Tibial artery (tissue), 4 donors: ENCODE measurements at places on chromosomes 4 and X.

GRCh38 chr4:73868206-73869129 is 725 bp upstream of the CXCL1 start:
- H3K4me1 ChIP-seq: peaks cover 10% of the 10 kb centered on the region
- H3K36me3 ChIP-seq: no peaks in the 10 kb centered on the region
- no peak for DNase-seq
- peak overlapping the region; percentile 52 for H3K4me3 ChIP-seq
- peaks cover 9% of the 10 kb centered on the region for H3K27me3 ChIP-seq
- no peak overlapping the region for H3K27ac ChIP-seq

DNA sequence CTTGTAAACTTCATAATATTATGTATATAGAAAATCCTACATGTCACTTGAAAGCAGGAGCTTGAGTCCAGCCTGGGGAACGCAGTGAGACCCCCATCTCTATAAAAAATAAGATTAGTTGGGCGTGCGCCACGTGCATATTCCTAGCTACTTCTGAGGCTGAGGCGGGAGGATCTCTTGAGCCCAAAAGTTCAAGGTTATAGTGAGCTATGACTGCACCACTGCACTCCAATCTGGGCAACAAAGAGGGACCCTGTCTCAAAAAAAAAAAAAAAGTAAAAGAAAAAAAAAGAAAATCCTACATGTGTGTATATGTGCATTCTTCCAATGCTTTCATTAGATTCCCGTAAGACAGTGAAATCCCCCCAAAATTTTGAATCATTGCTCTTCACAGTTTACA is 1.7 kb downstream of the SEC31A start:
- no peak for DNase-seq
- H3K27ac ChIP-seq: peak overlapping the region; percentile 93
- H3K4me1 ChIP-seq: peaks cover 9% of the 10 kb centered on the region
- no peaks in the 10 kb centered on the region for H3K27me3 ChIP-seq

DNA sequence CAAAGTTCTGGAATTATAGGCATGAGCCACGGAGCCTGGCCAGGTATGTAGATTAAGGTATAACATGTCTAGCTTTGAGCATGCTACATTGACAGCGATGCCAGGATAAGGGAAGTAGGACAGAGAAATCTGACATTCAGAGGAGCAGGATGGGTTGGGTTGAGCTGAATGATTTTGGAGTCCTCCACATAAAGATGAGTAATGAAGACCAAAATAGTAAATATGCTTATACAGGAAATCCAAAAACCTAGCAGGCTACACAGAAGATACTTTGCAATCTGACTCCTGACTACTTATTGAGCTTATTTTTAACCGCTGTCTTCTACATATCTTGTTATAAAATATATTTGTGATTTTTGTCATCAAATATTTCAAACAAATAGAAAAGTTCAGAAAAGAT is 69.7 kb downstream of the PDGFC start:
- no peak overlapping the region for H3K4me3 ChIP-seq
- no peaks in the 10 kb centered on the region for H3K27me3 ChIP-seq
- DNase-seq: no peak
- H3K4me1 ChIP-seq: peaks cover 28% of the 10 kb centered on the region
- H3K27ac ChIP-seq: no peak overlapping the region
- H3K36me3 ChIP-seq: no peaks in the 10 kb centered on the region

- no peaks in the 10 kb centered on the region for H3K27me3 ChIP-seq
- H3K4me1 ChIP-seq: no peaks in the 10 kb centered on the region
- no peak for DNase-seq
- no peak overlapping the region for H3K27ac ChIP-seq
- H3K4me3 ChIP-seq: no peak overlapping the region
Measured at GRCh38 chr4:26005764-26006163, 91.7 kb downstream of the SMIM20 start.

GRCh38 chrX:68876731-68877130 is 47.9 kb downstream of the EFNB1 start:
- no peak for DNase-seq
- no peak overlapping the region for H3K27ac ChIP-seq
- no peaks in the 10 kb centered on the region for H3K36me3 ChIP-seq
- no peaks in the 10 kb centered on the region for H3K27me3 ChIP-seq
- no peak overlapping the region for H3K4me3 ChIP-seq

GRCh38 chr4:98935633-98936032 is 6.7 kb upstream of the EIF4E start:
- no peak overlapping the region for H3K4me3 ChIP-seq
- no peaks in the 10 kb centered on the region for H3K36me3 ChIP-seq
- H3K27me3 ChIP-seq: no peaks in the 10 kb centered on the region
- H3K27ac ChIP-seq: no peak overlapping the region

DNA sequence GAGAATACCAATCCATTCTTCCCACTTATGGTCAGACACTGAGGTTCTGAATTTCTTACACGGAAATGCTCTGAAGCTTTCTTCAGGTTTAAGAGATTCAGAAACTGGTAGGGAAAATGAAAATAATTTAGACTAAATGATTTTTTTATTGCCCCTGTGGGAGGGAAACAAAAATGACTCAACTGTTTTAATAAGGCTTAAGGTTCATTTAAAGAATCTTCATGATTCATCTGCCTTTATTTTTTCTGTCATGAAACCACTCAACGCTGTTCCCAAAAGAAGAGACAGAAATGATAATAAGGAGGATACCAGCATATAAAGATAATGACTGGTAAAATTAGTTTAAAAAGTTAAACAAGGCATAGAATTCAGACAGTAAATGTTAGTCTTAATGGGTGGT is 39.3 kb upstream of the FAM47B start:
- H3K27me3 ChIP-seq: no peaks in the 10 kb centered on the region
- H3K4me3 ChIP-seq: no peak overlapping the region
- no peaks in the 10 kb centered on the region for H3K36me3 ChIP-seq

GRCh38 chr4:76582074-76582816 is 147.2 kb downstream of the SHROOM3 start:
- H3K4me3 ChIP-seq: no peak overlapping the region
- H3K27ac ChIP-seq: no peak overlapping the region
- H3K4me1 ChIP-seq: no peaks in the 10 kb centered on the region

GRCh38 chrX:28311466-28311865 is 275.8 kb upstream of the IL1RAPL1 start:
- H3K27me3 ChIP-seq: no peaks in the 10 kb centered on the region
- no peak overlapping the region for H3K27ac ChIP-seq

GRCh38 chr4:7298619-7299009 is 106.3 kb downstream of the SORCS2 start:
- peaks cover 9% of the 10 kb centered on the region for H3K4me1 ChIP-seq
- H3K36me3 ChIP-seq: no peaks in the 10 kb centered on the region
- no peak overlapping the region for H3K4me3 ChIP-seq

GRCh38 chrX:110723844-110724243 is 71.8 kb downstream of the CHRDL1 start:
- H3K36me3 ChIP-seq: no peaks in the 10 kb centered on the region
- no peak overlapping the region for H3K27ac ChIP-seq
- H3K4me1 ChIP-seq: no peaks in the 10 kb centered on the region
- no peak for DNase-seq
- H3K27me3 ChIP-seq: no peaks in the 10 kb centered on the region

DNA sequence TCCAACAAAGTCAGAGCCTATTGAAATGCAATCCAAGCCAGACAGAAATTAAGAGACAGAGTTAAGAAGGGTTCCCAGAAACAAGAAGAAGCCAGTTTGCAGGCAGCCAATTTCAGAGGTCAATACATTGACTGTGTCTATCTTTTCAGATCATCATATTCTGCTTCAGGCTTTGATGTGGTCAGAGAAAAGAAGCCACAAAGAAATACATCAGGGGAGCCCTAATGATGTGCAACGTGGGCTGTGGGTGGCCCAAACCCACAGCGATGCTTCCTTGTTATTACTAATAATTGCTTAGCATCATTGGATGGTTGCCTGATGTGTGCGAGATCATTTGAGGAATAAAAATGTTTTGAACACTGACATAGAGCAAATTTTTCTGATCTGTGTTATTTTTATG is 99.0 kb upstream of the DUSP21 start:
- H3K27me3 ChIP-seq: no peaks in the 10 kb centered on the region
- no peak overlapping the region for H3K4me3 ChIP-seq
- no peaks in the 10 kb centered on the region for H3K4me1 ChIP-seq
- H3K27ac ChIP-seq: no peak overlapping the region
- no peaks in the 10 kb centered on the region for H3K36me3 ChIP-seq
- DNase-seq: no peak

- no peak for DNase-seq
- no peaks in the 10 kb centered on the region for H3K36me3 ChIP-seq
- no peak overlapping the region for H3K27ac ChIP-seq
- H3K4me3 ChIP-seq: no peak overlapping the region
- peaks cover 64% of the 10 kb centered on the region for H3K4me1 ChIP-seq
- no peaks in the 10 kb centered on the region for H3K27me3 ChIP-seq
Measured at GRCh38 chr4:163157157-163157556, 9.5 kb downstream of the NAF1 start.

GRCh38 chr4:141246683-141247429 is 26.2 kb downstream of the ZNF330 start:
- no peaks in the 10 kb centered on the region for H3K27me3 ChIP-seq
- DNase-seq: no peak
- no peak overlapping the region for H3K4me3 ChIP-seq
- H3K36me3 ChIP-seq: no peaks in the 10 kb centered on the region

DNA sequence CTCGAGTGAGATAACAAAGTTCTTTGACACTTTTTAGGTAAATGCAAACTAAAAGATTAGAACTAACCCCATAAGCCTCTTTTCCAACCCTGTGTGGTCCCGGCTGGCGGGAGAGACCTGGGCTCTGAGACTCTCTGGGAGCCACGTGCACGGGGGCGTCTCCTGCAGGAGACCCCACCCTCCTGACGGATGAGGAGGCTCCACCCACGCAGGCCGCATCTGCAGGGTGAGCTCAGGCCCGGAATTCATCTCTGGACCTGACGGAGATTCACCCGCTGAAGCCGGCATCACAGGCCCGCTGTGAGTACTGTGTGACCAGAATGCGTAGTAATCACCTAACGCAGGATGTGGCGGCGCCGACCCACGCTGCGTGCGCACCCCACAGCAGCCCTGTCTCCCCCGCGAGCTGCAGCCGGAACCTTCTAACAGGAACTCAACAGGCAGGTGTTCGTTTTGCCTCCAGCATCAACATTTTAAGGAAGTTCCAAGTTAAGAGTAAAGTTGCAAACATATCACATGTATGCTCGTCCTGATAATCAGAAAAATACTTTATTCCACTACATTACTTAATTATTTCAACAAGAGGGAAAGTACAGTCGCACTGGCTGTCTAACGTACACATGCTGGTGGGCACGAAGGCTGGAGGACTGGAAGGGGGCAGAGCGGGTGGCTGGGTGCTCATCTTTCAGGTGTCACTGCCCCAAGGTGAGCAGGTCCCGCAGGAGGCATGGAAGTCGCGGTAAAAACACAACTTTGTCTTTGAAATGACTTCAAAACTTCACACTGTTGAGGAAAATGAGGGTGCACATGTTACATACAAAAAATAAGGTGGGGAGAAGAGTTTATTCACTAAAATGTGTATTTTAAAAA is 44.5 kb downstream of the FGFRL1 start:
- no peak overlapping the region for H3K27ac ChIP-seq
- H3K4me3 ChIP-seq: no peak overlapping the region
- no peaks in the 10 kb centered on the region for H3K36me3 ChIP-seq
- H3K4me1 ChIP-seq: peaks cover 26% of the 10 kb centered on the region
- peaks cover 76% of the 10 kb centered on the region for H3K27me3 ChIP-seq

DNA sequence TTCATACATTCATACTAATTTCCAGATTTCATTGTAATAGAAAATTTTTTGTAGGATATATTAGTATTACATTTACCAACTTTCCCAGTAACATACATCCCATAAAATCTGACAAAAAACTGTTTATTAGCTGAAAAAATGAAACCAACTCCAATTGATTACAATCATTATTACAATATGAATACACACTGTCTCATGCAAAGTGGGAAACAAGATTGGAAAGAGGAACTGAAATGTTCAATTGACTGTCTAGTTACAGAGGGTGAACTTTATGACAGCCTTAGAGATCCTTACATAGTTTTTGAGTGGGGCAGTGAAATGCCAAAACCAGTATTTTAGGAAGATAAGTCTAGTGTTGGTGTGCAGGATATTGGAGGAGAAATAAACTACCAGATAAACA is 2.3 kb upstream of the AMBN start:
- H3K27ac ChIP-seq: no peak overlapping the region
- no peaks in the 10 kb centered on the region for H3K27me3 ChIP-seq
- no peak for DNase-seq
- no peaks in the 10 kb centered on the region for H3K4me1 ChIP-seq
- no peaks in the 10 kb centered on the region for H3K36me3 ChIP-seq
- H3K4me3 ChIP-seq: no peak overlapping the region

DNA sequence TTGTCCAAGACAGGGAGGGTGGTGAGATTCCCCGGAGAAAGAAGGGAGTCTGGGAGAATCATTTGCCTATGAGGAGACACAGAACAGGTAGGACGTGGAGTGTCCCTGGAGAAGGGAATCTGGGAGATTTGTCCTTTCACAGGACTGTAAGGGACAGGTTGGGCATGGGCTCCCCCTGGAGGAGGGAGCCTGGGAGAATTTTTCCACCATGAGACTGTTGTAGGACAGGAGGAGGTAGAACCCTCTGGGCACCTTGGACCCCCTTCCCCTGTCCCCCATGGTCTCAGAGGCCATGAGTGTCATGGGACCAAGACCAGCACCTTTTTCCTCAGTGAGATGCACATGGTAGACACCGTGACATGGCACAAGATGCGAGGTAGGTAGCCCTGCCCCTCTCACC is 2.8 kb downstream of the PORCN start:
- H3K27ac ChIP-seq: no peak overlapping the region
- peaks cover 20% of the 10 kb centered on the region for H3K36me3 ChIP-seq
- DNase-seq: no peak
- no peak overlapping the region for H3K4me3 ChIP-seq
- H3K4me1 ChIP-seq: no peaks in the 10 kb centered on the region

DNA sequence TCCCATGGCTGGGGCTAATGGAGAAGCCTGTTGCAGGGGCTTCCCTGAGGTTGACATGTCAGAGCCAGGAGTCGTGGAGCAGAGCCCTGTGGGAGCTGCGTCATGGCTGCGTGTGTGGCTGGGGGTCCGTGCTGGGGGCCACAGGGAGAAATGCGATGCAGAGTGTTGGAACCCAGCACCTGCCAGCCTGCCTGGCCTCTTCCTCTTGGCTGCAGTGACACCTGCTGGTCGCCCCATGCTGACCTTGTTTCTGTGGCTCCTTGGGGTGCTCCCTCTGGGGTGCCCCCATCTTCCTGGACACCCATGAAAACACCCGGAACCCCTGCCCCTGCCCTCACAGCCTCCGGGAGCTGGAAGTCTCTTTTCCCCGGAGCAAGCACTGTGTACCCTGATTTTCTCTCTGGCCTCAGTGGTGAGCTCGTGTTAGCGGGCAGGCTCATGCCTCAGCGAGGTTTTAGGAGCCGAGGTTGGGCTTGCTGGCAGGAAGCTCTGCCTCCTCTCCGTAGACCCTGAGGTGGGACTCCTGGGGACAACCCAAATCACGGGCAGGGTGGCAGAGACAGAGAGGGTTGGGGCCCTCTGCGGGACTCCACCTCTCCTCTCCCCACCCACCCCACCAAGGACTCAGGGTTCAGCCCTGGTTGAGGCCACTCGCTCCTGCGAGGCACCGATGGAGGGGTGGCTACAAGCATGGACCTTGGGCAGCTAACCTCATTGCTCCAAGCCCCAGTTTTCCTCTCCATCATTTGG is 103.7 kb downstream of the SORCS2 start:
- DNase-seq: no peak
- H3K4me1 ChIP-seq: peaks cover 3% of the 10 kb centered on the region
- peaks cover 29% of the 10 kb centered on the region for H3K27me3 ChIP-seq
- no peak overlapping the region for H3K4me3 ChIP-seq
- H3K36me3 ChIP-seq: no peaks in the 10 kb centered on the region
